Right forelimb (tissue), 1 donor: ENCODE measurements at places on chromosomes 4 and X.
A peak's percentile ranks its signal among the peaks of the same experiment; 100 is the strongest.

GRCh38 chrX:44314808-44315207 is 28.7 kb downstream of the EFHC2 start:
- no peak for DNase-seq

DNA sequence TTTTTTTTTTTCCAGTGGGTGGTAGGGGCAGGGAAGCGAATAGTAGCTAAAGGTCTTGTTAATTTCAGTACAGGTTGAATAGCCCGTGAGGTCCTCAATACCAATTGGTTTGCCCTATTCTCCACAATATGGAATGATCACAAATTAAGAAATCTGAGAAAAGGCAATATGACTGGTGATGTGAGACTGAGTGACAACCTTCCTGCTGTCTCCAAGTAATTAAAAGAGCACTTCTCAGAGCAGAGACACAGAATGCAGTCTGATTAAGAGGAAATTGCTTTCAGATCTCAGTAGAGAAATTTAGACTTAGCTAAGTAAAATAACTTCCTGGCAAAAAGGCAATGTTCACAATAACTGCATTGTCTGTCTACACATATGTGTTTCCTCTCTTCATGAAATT is 23.0 kb downstream of the GPR174 start:
- DNase-seq = no peak

- no peak for DNase-seq
Measured at GRCh38 chrX:97224148-97224547, 340.4 kb downstream of the RPA4 start.

- DNase-seq = no peak
Measured at GRCh38 chrX:130245441-130245840, 23.3 kb downstream of the ZNF280C start.

GRCh38 chr4:42488114-42488513 is 90.8 kb downstream of the SHISA3 start:
- DNase-seq = no peak

DNA sequence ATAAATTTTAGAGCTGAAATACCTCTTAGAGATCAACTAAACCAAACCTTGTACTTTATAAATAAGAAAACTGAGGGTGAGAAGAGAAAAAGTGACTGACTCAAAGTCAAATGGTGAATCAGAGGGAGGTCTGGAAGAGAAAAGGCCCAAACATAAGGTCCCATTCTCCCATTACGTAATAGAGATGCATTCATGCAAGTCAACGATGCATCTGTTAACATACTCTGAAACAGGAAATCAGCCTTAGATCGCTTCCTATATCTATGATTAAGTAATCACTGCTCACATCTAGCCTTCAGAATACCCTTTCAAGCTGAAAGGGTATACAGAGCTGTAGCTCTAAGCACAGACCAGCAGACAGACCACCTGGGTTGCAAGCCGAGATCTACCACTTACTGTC is 6.5 kb downstream of the RNF150 start:
- DNase-seq = no peak

- DNase-seq = no peak
Measured at GRCh38 chrX:8191022-8191421, 20.0 kb upstream of the VCX2 start.

GRCh38 chr4:8274765-8275547 is 5.4 kb downstream of the HTRA3 start:
- DNase-seq = peak; percentile 92

DNA sequence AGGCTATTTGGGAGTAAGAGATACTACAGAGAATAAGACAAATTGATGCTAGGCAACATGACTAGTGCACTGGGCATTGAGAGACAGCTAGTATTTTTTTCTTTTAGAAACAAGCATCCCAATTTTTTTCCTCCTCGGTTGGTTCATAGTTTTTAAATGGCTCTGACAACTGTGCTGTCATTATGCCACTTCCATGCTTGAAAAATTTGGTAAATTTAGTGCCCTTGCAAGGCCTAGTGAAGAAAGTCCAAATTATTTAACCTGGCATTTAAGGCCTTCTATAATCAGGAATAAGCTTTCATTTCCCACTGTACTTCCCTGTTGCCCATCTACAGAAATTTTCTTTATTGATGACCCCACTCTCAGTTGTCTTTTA is 15.8 kb downstream of the VSIG4 start:
- DNase-seq = no peak

DNA sequence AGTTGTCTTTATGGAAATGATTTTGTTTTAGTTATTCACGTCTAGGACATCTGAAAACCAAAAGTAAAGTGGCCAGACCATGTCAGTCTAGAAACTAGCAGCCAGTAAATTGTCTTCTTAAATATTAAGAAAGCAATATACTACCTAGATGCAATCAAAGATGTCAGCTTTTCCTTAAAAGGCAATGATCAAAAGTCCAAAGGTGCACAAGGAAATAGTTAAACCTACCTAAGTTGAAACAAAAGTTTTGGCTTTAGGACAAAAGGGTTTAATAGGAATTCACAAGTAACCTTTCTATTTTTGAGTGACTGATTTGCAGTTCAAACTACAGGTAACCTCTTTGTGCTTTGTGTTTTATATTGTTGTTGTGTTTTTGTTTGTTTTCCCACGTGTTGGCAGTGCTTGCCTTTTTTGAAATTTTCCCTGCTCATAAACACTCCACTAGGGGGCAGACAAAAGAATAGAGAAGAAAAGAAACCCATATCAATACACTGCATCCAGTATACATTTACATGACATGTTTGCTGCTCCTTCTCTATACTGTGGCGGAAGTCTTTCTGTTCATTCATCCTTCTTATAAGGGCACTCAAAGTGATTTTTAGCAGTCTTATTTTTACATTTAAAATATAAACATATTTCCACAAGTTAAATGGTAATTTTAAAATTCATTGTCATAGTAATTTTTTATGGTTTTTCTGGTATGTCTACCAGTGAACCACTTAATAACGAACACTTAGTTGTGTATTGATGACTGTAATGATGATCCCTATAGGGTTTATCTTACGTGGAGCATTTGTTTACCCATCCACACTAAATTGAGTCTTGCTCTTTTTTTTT is 62.7 kb downstream of the GAB1 start:
- DNase-seq = no peak

DNA sequence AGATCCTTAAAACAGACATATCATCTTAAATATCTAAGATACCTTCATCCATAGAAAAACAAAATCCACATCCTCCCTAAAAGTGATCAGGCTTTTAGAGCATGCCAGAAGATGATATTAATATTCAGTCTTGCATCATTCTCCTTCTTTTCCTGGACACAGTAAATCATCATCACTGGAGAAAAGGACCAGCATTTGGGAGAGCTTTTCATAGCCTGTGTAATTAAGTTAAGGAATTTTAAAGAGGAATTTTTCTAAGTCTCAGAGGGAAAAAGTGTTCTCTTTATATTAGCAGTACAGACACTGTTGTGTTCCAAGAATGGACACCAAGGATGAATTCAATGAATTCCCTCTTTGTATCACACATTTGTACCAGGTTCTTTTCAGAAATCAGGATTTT is 696 bp downstream of the SCRG1 start:
- DNase-seq = no peak

DNA sequence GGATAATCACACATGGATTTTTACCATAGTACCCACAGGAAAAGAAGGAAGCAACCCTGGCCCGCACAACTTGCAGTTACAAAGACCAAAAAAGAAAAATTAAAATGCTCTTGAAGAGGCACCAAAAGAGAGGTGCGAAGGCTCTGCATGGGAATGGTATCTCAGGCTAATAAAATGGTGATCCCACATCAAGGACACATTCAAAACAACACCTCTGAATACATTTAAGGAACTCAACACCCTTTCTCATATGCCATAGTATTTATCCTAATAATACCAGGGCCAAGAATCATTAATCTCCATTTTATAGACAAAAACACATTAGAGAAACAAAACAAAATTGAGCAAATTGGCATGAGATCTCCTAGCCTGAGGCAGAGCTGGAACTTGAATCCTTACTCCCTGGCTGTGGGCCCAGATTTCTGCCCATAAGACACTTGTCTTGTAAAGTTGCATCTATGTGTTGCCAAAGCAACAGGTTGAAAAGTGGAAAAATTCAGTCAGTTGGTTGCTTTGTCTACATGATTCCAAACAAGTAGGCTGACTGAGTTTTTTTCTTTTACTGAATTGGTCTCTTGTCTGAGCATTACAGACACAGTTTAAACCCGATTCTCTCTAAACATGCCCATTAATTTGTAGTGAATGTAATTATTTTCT is 33.5 kb downstream of the GUCY2F start:
- DNase-seq = no peak

DNA sequence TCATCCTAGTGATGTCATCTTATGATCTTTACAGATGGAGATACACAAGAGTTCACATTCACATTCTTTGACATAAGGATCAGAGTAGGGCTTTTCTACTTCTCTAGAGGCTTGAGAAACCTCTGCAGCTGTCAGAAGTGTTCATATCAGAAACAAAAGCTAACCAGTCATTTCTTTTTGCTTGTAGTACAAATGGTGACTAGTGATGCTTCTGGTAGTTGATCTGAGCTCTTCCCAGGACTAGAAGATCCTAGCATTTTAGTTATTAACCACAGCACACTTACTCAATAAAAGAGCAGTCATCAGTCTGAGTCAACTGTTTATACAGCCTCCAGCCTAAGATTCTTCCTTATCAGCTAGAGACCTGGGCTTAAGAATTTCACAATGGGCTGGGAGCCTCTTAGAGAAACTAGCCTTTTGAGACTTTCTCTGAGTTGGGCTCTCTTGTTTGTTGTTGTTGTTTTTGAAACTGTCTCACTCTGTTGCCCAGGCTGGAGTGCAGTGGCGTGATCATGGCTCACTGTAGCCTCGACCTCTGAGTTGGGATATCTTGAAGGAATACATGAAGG is 84.1 kb downstream of the TMEM164 start:
- no peak for DNase-seq

DNA sequence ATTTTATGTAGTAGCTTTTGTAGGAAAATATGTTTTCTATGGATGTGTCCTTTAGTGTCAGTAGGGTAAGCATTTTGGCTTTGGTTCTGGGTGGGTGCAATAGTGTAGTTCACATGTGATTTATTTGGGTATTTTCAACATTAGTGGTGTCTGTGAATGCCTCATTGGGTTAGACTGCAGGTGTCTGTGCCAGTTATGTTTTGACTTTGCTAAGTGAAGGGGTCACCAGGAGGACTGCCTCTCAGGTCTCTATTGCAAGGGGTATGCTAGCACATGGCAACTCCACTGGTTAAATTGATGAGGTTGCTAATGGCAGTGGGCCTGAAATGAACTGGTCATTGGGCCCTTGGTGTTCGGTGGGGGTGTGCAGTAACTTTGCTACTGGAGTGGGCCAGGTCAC is 467.1 kb downstream of the NAF1 start:
- no peak for DNase-seq

DNA sequence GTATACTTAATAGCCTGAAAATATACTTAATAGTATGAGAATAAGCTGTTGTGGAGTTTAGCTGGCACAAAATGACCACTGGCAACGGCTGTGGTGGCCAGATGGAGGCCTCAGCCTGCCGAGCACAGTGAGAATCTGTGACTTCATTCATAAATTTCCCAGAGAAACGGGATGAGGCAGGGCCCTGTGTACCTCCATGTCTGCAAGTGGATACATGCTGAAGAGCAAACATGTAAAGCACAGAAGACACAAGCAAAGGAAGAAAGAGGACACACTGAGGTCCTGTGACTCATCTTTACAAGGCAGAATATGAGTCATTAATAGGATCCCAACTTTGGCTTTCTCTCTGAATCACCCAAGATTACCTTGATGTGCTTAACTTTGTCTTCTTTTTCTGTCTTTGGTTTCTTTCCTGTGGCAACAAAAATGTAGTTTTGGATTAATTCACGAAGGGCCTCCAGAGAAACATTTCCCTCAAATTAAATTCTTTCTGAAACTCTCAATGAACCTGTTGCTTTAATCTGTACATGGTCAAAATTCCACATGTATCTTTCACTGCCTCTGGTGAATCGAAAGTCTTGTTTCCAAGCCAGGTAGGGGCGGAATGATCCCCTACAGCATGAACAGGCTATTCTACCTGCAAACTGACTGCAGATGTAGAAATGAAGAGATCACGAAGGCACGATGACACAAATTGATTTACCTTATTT is 56.4 kb downstream of the IRF2 start:
- no peak for DNase-seq

- no peak for DNase-seq
Measured at GRCh38 chr4:7055111-7055989, 12.2 kb downstream of the TADA2B start.

DNA sequence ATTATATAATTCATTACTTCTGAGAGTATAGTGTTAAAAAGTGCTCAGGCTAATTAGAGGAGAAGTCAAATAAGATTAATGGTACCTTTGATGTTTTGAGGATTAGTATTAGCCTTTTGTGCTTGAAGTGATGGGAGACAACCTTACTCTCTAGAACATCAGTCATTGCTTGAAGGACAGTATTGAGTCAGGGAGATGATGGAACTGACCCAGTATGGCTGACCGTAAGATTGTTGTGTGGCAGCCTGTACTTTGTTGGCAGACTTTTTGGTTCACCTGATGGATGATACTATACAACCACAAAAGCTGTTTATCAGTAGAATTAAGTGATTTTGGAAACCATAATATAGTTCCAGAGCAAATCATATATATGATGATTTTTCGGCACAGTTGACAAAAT is 9.9 kb downstream of the OGT start:
- no peak for DNase-seq
